Stimulated activated CD4-positive, alpha-beta T cell treated with anti-CD3 and anti-CD28 coated beads, Interleukin-1b, Interleukin-23, amount 100 ng/mL, for 1 hour (primary cell): ENCODE measurements at places on chromosomes 16 and 17.

DNA sequence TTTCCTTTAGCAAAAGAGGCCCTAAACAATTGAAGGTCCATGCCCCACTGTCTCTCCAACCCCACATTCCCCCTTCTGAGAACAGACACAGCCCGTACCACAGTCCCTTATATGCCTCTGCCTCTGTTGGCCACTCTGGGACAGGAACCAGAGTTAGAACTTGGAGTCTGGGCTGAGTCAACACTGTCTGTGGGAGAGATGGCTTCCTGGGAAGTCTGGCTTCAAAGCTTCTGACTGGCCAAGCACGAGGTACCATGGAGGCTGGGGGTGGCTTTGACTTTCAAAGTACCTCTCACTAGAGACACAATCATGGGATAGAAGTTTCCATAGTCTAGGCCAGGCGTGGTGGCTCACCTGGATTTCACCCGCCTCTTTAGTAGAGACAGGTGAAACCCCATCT, 14.9 kb upstream of the SPOP start:
- no peak for DNase-seq

GRCh38 chr16:1688807-1689560, 10.9 kb downstream of the JPT2 start:
- DNase-seq, result no peak

DNA sequence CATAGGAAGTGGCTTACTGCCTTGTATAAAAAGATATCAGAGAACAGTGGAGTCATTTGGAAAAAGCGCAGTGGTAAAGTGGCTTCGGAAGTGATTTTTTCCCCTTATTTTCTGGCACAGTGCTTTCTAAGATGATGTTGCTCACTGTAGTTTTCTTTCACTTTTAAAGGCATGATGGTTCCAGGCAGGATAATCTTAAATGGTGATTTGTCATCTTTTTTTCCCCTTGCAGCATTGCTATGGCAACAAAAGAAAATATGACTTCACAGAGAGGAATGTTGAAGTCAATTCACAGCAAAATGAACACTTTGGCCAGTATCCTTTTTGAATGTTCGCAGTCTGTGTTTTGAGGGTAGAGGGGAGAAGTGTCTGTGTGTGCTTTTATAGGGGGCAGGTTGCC, 42.5 kb downstream of the GOSR1 start:
- DNase-seq, result no peak

DNA sequence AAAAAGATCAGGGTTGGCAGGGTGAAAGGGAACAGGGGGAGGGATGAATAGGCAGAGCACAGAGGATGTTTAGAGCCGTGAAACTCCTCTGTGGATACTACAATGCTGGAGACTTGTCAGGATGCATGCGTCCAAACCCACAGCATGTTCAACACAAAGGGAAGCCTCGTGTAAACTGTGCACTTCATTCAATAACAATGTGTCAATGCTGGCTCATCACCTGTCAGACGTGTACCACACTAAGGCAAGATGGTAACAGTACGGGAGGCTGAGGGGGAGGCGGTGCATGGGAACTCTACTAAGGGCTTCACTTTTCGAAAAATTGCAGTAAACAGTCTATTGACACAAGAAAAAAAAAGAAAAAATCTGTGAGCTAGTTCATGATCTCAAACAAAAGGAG, 63.7 kb downstream of the C16orf95 start:
- no peak for DNase-seq

GRCh38 chr17:79019261-79019631, 4.7 kb upstream of the C1QTNF1 start:
- no peak for DNase-seq

GRCh38 chr16:28140788-28141618, 70.8 kb downstream of the XPO6 start:
- DNase-seq, result peak; percentile 40

- no peak for DNase-seq
Measured at GRCh38 chr16:75919664-75920063, 193.4 kb upstream of the CPHXL start.

DNA sequence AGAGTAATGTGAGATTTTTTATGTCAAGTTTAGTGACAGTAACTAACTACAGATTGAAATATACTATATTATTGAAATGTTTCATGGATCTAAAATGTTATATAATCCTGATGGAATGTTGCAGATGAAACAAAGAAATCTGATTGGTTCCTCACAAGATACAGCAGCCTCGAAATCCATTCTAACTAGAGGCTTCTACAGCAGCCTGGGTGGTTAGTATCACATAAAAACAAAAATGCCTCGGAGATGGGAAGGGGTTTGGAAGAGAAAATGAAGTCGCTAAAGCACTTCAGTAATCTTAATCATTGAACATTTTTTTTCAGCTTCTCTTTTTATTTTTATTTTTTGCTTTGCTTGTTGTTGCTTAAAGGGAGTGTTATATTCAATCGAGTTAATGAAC, 75.2 kb downstream of the TANC2 start:
- DNase-seq, result no peak

DNA sequence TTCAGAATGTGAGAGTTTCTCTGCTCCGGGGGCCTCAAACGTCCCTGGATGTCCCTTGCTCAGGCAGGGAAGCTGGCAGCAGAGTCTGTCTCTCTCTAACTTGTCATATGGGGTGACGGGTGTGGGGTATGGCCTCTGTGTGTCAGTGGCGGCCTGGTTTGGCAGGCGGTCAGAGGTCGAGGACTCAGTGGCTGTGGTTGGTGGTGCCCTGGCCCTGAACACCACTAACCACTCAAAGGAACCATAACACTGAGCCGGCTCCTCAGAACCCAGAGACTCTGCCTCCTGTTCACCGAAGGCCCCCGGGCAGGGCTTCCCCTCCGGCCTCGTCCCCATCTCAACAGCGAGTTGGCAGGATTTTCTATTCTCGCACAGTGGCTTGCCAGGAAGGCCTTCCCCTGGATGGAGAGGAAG, 677 bp downstream of the P2RX1 start:
- DNase-seq, result no peak

GRCh38 chr17:45846223-45846622, 1.5 kb downstream of the SPPL2C start:
- no peak for DNase-seq

DNA sequence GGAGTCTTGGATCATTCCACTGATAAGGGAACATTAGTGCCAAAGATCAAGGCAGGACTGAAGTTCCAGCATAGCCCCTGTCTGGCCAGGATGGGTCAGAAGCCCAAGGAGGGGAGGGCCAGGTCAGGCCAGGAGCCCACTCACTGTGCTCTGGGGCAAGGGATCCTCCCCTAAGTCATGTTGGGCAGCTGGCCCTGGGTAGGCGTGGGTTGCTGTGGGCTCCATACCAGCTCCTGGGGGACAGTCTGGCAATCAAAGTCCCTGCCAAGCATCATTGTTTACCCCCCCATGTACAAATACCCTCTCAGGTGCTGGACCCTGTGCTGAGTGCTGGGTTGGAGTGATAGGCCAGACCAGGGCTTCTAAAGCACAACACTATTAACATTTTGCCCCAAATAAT, 130.5 kb downstream of the IRX5 start:
- no peak for DNase-seq
